ENCODE measurements at places on chromosomes 2 and 18. TPM values are rescaled to one million over a fixed set of nuclear protein-coding genes. Genes with fewer than 3 reads are reported as not detected.
A peak's percentile ranks its signal among the peaks of the same experiment; 100 is the strongest.

Gene DPYSL5
- not detected for total RNA-seq

GRCh38 chr18:21486905-21487437, 113.5 kb downstream of the ESCO1 start:
- no peak for DNase-seq

- no peak for DNase-seq
Measured at GRCh38 chr2:16565481-16565880, 100.2 kb downstream of the CYRIA start.

- DNase-seq, result peak; percentile 39
Measured at GRCh38 chr2:231297108-231297908, 98.2 kb upstream of the B3GNT7 start.

GRCh38 chr2:174485788-174486562, 854 bp downstream of the GPR155 start:
- DNase-seq, result no peak

DNA sequence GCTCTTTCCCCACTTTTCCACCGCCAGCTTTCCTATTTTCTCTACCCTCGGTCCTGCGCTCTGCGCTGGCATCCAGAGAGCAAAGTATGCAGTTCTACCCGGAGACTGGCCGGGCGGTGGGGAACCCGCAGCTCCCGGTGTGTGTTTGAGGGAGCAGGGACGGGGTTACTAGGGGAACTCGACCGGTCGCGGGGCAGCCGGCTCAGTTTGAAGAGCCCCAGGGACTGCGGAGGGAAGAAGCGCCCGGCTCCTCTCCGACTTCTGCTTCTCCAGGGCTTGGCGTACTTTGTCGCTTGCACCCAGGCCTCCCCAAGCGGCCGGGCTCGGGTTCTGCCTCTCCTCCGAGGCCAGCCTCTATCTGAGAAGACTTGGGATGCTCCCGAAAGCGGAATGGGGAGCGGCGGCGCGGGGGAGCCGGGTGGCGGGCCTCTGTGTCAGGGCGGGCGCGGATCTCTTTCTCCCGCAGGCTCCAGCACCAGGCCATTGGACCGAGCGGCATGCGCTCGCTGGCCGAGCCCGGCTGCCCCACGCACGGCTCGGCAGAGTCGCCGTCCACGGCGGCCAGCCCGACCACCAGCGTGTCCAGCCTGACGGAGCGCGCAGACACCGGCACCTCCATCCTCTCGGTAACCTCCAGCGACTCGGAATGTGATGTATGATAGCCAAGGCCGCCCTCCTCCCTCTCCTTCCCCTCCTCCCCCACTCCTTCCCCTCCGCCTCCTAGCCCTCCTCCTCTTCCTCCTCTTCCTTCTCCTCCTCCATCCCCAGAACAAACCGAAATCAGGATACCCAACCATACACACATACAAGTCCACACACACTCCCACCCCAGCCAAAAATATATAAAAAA, 2.8 kb downstream of the SIX3 start:
- DNase-seq, result no peak

DNA sequence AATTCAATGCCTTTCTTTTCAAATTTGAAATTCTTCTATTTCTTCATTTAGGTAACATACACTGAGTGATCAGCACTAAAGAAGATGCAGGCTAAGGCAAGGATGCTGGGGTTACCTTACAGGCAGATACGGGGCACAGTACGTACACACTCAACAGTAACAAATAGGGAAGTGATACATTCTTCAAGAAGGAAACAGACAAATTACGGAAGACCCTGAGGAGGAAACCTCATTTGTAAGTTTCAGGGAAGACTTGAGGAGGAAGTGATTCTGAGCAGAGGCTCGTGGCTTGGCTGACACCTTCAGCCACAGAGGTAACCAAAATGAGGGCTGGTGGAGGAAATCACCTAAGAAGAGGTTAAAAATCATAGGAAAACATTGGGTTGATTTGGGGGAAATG, 1108.3 kb upstream of the KLHL29 start:
- DNase-seq, result no peak
